Astrocyte (in vitro differentiated cells and primary cell): ENCODE measurements at places on chromosomes 6 and 20. TPM values are rescaled to one million over a fixed set of nuclear protein-coding genes. Genes with fewer than 3 reads are reported as not detected.

- peaks cover 9% of the 10 kb centered on the region for H3K4me1 ChIP-seq
- H3K27me3 ChIP-seq: no peaks in the 10 kb centered on the region
- H3K36me3 ChIP-seq: peaks cover 12% of the 10 kb centered on the region
- H3K4me3 ChIP-seq: peak overlapping the region; percentile 86
- DNase-seq: no peak
Observed at GRCh38 chr20:63864545-63864977, 509 bp upstream of the TPD52L2 start.

The HLA-DQB2 gene
- not detected in 2 replicates for total RNA-seq

GRCh38 chr6:80771941-80772340, 665.5 kb downstream of the BCKDHB start:
- H3K27me3 ChIP-seq: no peaks in the 10 kb centered on the region
- no peak overlapping the region for H3K4me3 ChIP-seq
- H3K36me3 ChIP-seq: no peaks in the 10 kb centered on the region
- peak; percentile 39 for DNase-seq
- no peak overlapping the region for H3K27ac ChIP-seq

GRCh38 chr20:58996226-58996611, 10.8 kb downstream of the CTSZ start:
- peaks cover 50% of the 10 kb centered on the region for H3K36me3 ChIP-seq
- H3K27me3 ChIP-seq: no peaks in the 10 kb centered on the region
- H3K4me3 ChIP-seq: no peak overlapping the region
- H3K4me1 ChIP-seq: no peaks in the 10 kb centered on the region

GRCh38 chr20:60428651-60429050, 470.4 kb downstream of the CDH26 start:
- H3K27me3 ChIP-seq: no peaks in the 10 kb centered on the region
- no peak for DNase-seq
- H3K4me1 ChIP-seq: no peaks in the 10 kb centered on the region
- H3K27ac ChIP-seq: no peak overlapping the region
- H3K4me3 ChIP-seq: no peak overlapping the region
- H3K36me3 ChIP-seq: no peaks in the 10 kb centered on the region

GRCh38 chr20:45823949-45824835, 2.9 kb downstream of the TNNC2 start:
- H3K36me3 ChIP-seq: no peaks in the 10 kb centered on the region
- H3K27me3 ChIP-seq: no peaks in the 10 kb centered on the region
- H3K4me1 ChIP-seq: peaks cover 8% of the 10 kb centered on the region
- no peak for DNase-seq
- no peak overlapping the region for H3K27ac ChIP-seq

The DEF6 gene
- total RNA-seq: 2.2 and 3.3 TPM in 2 replicates

The KHDC1L gene
- total RNA-seq: not detected in 2 replicates

DNA sequence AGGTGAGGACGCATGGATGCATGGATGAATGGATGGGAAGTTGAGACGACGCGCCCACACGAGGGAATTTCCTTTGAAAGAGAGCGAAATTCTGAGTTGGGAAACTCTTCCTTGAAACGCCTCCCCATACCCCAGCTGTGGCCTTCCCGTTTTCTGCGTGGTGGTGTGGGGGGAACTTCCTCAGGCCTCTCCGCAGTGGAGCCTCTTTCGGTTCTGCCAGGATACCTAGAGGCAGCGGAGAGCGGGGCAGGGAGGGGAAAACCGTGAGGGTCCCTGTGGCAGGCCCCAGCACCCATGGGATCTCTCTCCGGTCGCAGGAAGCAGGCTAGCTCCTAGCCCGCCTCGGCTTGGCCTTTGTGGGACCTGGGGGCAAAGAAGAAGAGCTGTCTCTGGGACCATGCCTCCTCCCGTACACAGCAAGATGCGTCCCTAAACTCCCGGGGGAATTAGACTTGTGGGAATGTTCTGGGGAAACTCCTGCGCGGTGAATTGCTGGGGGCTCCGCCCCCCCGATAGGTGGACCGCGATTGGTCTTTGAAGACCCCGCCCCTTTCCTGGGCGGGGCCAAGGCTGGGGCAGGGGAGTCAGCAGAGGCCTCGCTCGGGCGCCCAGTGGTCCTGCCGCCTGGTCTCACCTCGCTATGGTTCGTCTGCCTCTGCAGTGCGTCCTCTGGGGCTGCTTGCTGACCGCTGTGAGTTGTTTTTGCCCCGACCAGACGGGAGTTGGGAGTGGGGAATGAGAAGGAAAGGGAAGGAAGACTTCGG, at the start of gene CD40:
CD40 (plus strand) TSS at position 611 of the 764 bp plus-strand sequence; CDS start at position 641, 30 bp downstream.
- DNase-seq: peak; percentile 30
- H3K4me1 ChIP-seq: peaks cover 21% of the 10 kb centered on the region
- H3K4me3 ChIP-seq: peak within 1 kb of the TSS; percentile 51
- H3K27me3 ChIP-seq: peaks cover 12% of the 10 kb centered on the region

The GJA10 gene
- not detected in 2 replicates for total RNA-seq

The ADTRP gene
- total RNA-seq: 0.58 and 0.68 TPM in 2 replicates

DNA sequence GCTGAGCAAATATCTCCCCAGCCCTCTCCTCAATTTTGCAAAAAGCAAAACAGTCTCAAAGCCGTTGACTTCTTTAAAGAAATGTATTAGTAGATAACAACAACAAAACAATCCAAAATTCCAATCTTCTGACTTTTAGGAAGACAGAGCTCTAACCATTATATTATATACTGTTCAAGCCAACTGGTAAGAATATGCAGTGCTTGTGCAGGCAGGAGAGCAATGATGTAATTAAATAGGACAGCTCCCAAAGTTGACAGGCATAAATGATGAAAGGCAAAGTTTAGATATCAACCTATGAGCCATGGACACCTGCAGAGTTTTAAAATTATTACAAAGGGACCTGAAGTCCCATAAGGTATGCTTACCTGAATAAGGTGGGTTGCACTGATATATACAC, 16.6 kb upstream of the CEP85L start:
- peaks cover 18% of the 10 kb centered on the region for H3K4me1 ChIP-seq
- H3K36me3 ChIP-seq: no peaks in the 10 kb centered on the region
- no peaks in the 10 kb centered on the region for H3K27me3 ChIP-seq

The DLL1 gene
- total RNA-seq: 1.6 and 2.0 TPM in 2 replicates

The EYS gene
- total RNA-seq: 0.07 and 0.16 TPM in 2 replicates

The SLC22A16 gene
- total RNA-seq: not detected in 2 replicates

DNA sequence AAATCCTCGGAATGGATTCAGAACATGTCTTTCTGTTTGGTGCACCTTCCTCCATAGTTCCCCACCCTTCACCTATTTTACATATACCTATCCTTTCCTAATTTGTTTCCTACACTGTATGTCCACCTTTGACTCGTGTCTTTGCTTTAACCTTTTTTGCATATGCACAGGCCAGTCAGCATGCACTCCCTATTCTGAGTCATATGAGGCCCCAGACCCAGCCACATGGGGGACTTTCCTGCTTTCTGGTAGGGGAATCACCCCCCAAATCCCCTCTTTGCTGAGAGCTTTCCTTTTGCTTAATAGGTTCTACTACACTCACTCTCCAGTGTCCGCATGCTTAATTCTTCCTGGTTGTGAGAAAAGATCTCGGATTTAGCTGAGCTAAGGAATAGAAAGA, 393.8 kb upstream of the IMPG1 start:
- H3K4me3 ChIP-seq: no peak overlapping the region
- no peaks in the 10 kb centered on the region for H3K4me1 ChIP-seq
- H3K27me3 ChIP-seq: no peaks in the 10 kb centered on the region
- no peak for DNase-seq

DNA sequence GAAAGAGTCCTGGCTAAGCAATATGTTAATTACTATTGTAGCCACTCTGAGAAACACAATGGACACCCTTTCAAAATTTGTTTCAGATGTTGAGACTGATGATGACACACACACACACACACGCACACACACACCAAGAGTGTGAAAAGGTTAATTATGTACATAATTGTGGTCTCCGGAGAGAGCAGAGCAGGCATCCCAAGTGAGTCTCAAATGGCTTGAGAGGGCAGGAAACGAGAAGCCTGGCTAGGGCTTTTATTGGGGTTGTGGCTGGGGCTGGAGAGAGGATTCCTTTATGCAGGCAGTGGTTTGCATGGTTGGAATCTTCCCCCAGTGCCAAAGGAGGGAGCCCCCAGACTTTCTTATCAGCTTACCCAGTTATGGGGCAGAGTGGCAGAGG, 38.2 kb upstream of the NKX2-4 start:
- peaks cover 22% of the 10 kb centered on the region for H3K4me1 ChIP-seq
- no peak overlapping the region for H3K4me3 ChIP-seq
- peak overlapping the region; percentile 76 for H3K27ac ChIP-seq
- DNase-seq: peak; percentile 49
- H3K36me3 ChIP-seq: no peaks in the 10 kb centered on the region

DNA sequence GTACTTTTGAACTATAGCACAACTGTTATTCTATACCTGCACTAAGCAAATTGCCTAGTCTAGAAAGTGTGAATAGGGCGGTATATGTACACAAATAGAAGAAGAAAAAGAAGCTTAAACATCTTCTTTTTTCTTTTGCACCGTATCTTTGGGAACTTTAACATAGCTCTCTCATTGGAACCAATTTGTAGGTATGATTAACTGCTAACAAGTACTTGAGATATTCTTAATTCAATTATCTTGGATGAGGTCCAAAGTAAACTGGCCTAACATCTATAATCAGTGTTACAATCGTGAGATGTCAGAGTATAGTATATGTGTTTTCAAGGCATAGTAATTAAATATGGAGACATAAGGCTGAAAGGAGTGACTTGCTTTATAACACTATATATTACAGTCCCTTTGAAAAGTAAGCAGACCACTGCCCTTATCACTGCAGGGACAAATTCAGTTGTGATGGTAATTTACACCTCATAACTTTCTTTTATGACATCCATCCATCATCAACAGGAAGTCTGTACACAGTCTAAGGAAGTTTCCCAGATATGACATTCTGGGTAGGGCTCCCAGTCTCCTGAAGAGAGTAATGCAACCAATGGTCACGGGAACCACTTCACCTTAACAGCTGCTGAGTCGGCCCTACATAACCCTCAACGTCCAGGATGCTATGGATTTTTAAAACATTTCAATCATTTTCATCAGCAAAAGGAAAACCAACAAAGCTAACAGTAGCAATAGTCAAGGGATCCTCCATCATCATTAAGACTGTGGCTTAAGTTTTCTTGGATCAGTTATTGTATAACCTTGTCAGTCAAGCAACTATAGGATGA, 37.6 kb downstream of the NKAIN2 start:
- no peak overlapping the region for H3K27ac ChIP-seq
- H3K4me1 ChIP-seq: no peaks in the 10 kb centered on the region
- H3K4me3 ChIP-seq: no peak overlapping the region
- DNase-seq: no peak

GRCh38 chr6:159100395-159101182, 55.8 kb upstream of the TAGAP start:
- DNase-seq: no peak
- H3K27me3 ChIP-seq: peaks cover 9% of the 10 kb centered on the region
- H3K27ac ChIP-seq: no peak overlapping the region

- peaks cover 46% of the 10 kb centered on the region for H3K4me1 ChIP-seq
- H3K36me3 ChIP-seq: no peaks in the 10 kb centered on the region
- H3K4me3 ChIP-seq: no peak overlapping the region
- no peaks in the 10 kb centered on the region for H3K27me3 ChIP-seq
Observed at GRCh38 chr6:169168706-169169105, 84.9 kb downstream of the THBS2 start.

DNA sequence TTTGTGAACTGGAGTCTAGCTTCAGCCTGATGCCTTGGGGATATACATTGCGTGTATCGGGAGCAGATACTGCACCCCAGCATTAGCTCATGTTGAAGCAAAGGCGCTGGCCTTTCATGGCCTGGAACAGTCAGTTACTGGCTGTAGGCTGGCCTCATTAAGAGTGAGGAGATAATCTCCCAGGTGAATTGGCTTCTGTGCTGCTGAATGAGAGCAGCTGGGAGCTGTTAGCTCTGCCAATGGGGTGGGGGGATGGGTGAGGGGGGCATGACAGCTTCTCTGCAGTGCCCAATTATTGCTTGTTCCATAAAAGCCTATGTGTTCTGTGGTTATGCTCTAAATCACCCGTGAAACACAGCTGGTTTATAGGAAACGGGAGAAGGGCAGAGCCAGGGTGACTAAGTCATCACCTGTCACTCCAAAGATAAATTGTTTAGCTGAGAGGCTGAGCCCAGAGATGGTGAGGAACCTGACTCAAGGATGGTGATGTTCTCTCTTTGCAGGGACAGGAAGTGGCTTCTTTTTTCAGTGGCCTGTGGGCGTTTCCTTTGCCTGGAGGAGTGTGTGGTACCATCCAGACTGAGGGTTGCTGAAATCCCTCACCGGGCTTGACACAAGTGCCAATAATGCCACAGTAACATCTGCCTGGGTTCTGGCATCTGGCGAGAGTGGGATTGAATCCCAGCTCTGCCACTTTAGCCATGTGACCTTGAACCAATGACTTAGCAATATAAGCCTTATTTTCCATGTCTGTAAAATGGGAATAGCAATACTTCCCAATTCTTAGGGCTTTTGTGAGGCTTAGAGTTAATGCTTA, 170.8 kb downstream of the BCAS1 start:
- peak; percentile 91 for DNase-seq
- H3K4me3 ChIP-seq: no peak overlapping the region
- H3K27ac ChIP-seq: peak overlapping the region; percentile 95
- no peaks in the 10 kb centered on the region for H3K36me3 ChIP-seq

GRCh38 chr6:15879371-15880261, 216.8 kb upstream of the DTNBP1 start:
- peak; percentile 38 for DNase-seq
- no peak overlapping the region for H3K27ac ChIP-seq
- no peaks in the 10 kb centered on the region for H3K4me1 ChIP-seq
- peaks cover 2% of the 10 kb centered on the region for H3K27me3 ChIP-seq
- H3K36me3 ChIP-seq: no peaks in the 10 kb centered on the region

DNA sequence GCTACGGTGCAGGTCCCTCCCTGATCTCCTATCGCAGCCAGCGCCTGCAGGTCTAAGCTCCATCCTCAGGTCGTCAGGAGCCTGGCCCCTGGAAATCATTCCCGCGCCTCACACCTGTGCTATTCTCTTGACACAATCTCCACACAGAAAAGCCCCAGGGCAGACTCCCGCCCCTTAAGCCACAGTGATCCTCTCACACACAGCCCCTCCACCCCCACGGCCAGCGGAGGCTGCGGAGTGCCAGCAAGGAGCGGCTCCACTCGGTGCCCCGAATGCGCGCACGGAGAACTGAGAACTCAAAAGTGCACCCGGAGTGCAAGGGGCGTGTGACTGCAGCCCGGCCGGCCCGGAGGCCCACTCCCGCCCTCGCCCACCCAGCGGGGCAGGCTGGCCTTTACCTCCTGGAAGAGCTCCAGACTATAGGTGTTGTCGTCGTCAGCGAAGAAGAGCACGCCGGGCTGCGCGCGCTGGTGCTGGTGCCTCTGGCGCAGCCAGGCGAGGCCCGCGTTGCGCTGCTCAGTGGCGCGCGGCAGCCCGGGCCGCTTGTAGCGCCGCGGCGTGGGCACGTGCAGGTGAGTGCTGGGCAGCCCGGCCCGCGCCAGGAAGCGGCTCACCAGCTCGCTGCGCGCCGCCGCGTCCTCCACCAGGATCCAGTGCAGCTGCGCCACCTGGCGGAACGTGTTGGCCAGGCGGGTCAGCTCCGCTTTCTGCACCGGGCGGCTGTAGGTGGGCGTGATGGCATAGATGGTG, 1.2 kb downstream of the B3GAT2 start:
- H3K4me1 ChIP-seq: peaks cover 14% of the 10 kb centered on the region
- H3K4me3 ChIP-seq: peak overlapping the region; percentile 53
- H3K36me3 ChIP-seq: no peaks in the 10 kb centered on the region
